ENCODE measurements at places on chromosomes 3 and 15. TPM values are rescaled to one million over a fixed set of nuclear protein-coding genes. Genes with fewer than 3 reads are reported as not detected.

GRCh38 chr3:98603580-98603979 lies 10.2 kb upstream of the CPOX start:
- no peak for DNase-seq

DNA sequence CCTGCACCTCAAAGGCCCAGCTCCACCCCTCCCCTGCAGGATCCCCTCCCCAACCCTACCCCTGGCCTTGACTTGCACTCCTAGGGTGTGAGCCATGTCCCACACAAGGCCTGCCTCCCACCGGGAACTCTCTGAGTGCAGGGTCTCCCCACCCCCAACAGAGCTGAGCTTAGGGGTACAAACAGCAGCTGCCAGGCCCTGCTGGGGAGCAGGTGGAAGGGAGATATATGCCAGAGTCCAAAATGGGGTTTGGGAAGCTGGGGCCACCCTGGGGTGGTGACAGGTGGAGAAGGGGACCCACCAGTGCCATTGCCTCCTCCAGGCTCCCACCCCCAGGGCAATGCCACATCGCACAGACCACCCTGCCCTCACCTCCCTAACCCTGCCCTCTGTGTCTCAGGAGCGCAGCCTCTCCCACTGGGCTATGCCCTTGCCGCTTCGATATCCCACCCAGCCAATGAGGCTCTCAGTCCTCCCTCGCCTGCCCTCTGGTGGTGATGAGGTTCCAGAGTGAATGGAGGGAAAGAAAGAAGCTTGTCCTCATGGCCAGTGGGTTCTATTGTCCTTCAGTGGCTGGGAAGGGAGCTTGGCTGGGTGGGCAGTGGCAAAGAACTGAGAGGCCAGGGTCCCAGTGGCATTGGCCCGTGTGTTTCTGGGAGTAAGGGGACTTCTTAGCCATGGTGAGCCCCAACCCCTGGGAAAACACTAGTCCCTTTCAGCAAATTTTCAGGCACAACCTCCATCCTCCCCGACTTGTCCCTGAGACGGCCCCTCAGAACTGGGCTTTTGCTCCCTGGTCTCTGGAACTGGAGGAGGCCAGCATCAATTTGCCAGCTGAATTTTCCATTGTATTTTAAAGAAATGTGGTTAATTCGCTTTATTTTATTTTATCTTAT lies 46.8 kb downstream of the CYP11A1 start:
- peak; percentile 68 for DNase-seq

GOLGA8G gene
- not detected for total RNA-seq

VILL gene
- total RNA-seq: 18.3 TPM

ACOX2 gene
- not detected for total RNA-seq

DNA sequence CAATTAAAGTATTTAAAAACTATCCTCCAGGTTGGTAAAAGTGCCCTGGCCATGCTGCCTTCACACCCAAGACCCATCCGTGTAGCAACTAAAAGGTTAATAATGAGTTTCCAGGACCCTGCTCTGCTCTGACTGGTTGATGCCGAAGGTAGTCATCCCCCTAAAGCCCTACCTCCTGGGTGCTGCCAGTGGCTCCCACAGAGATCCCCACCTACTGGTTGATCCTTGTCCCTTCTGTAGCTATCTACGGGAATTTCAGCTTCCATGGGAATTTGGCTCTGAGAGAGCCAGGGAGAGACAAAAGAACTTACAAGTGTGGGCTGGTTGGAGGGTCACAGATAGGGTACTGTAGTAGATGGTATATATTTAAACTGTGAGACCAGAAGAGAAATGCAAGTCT lies 110.6 kb upstream of the NANOGP8 start:
- DNase-seq: no peak

SNTN gene
- total RNA-seq: not detected

GRCh38 chr3:104214937-104215336 lies 1151.8 kb upstream of the ALCAM start:
- DNase-seq: no peak

GRCh38 chr15:48592221-48592731 lies 53.2 kb downstream of the FBN1 start:
- DNase-seq: no peak

GRCh38 chr3:100988080-100988479 lies 5.1 kb downstream of the ABI3BP start:
- no peak for DNase-seq

DISP2 gene
- total RNA-seq: 0.37 TPM

- no peak for DNase-seq
Observed at GRCh38 chr15:37106490-37107001, 6.2 kb upstream of the MEIS2 start.

DNA sequence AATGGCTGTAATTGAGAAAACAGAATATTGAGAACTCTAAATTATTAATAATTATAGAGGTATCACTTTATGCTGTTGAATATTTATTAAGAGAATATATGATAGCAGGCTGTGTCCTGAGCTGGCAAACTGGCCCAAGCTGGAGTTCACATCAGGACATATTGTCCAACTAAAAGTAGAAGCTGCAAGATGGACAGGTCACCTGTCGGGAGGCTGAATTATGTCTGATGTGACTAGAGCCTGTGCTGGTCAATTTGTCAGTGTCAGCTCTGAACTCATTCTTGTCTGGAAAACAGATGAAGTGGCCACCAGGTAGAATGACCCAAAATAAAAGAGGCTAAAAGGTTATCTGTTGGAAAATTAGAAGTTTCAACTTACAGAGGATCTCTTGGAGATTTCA lies 392.2 kb downstream of the LRTM1 start:
- DNase-seq: no peak

DNA sequence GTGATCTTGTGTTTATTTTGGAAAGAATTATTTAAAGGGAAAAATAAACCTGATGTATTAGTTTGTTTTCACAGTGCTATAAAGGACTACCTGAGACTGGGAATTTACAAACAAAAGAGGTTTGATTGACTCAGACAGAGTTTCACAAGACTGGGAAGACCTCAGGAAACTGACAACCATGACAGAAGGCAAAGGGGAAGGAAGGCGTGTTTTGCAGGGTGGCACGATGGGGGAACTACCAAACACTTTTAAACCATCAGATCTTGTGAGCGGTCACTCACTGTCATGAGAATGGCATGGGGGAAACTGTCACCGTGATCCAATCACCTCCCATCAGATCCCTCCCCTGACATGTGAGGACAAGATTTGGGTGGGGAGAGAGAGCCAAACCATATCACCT lies 87.0 kb downstream of the TP63 start:
- DNase-seq: no peak

DNA sequence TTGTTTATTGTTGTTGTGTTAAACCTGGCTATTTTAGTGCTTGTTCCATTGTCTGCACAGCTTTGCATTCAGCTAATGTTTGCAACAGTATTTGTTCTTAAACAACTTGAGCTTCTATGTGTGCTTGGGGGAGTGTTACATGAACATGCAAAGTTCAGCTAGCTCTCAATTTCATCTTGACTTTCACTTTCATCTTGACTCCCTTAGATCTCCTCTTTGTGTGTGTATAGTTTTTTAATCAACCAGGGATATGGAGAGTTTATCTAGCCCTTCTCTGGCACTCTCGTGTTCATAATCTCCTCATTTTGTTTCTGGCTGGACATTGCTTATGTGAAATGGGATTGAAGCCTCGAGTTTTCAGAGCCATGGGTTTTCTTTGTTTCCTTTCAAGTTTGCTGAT lies 212.4 kb upstream of the ZBTB20 start:
- no peak for DNase-seq

DNA sequence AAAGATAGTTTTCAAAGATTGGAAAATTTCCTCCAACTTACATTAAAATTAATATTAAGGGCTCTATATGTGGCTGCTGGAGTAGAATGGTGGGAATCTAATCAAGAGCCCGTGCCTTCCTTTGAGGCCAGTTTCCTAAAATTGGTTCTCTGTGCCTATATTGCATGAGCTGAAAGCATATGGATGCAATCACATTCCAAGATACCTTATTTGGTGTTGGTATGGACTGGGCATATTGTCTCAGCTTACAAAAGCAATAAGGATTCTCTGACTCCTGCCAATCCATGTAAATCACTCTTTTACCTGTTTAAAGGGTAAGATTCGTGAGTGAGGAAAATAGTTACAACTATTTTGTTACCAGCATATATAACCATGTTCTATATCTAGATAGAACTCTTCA lies 111.6 kb downstream of the GREM1 start:
- no peak for DNase-seq

KIF7 gene
- 2.5 TPM for total RNA-seq

DNA sequence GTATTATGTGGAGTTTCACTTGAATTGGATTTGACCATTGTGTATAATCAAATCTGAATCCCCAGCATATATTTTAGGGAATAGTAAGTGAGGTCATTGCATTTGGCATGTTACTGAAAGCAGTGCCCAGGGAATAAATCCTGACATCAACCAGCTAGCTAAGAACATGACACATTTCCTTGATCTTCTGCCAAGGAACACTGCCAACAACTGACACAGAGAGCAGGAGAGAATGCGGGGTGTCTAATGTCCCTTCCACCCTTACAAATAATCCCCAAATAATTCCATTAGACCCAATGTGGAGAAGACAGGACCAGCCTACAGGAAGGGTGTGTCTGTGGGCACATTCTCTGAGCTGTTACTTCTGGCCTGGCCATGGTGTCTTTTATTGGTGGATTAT lies 30.6 kb upstream of the UBE3A start:
- DNase-seq: no peak

DNA sequence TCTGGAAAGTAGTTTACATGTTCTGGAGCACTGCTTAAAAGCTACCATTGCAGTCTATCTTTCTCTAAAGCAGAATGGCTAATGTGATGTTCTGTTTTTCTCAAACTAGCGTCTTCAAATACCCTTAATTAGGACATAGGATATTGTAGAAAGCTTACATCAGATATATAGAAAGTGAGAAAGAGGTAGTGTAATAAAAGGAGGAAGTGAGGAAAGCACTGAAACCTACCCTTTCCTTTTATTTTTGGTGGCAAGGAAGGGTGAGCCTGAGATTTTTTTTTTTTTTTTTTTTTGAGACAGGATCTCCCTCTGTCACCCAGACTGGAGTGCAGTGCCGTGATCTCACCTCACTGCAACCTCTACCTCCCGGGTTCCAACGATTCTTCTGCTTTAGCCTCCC lies 9.4 kb downstream of the SENP2 start:
- no peak for DNase-seq

CD80 gene
- total RNA-seq: 22.5 TPM

DNA sequence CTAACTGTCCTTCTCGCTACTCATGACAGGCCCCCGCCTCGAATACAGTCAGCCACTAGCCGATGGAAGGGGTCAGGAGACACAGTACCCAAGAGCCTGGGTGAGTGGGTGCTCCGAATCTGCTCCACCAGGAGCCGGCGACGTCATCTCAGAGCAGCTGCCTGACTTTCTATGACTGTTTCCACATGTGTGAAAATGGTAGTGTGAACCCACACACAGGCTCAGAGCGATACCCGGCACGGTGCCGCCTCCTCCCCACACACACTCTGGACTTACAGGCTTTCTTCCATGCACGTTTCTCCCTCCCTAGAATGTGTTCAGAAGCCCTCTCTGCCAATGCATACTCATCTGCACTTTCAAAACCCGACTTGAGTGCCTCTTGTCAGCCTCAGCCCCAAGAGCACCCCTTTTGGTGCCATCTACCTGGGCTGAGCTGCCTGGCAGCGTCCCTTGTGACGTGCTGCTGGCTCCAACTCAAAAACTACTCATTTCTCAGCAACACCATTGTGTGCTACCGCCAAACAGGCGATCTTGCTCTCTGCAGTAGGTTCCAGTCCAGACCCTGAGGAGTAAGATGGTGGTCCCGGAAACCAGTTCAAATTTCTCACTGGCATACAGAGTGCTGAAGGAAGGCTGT lies 29.7 kb downstream of the VGLL4 start:
- DNase-seq: no peak

- peak; percentile 50 for DNase-seq
Observed at GRCh38 chr3:112333002-112333380, at the start of gene CD200. Gene CD200, plus strand, starts transcription at chr3:112333156. Its CDS starts 57 bp downstream, at chr3:112333213.

GRCh38 chr3:196650740-196651311 lies 11.3 kb downstream of the NRROS start:
- DNase-seq: no peak

GOLGA8J gene
- total RNA-seq: 1.1 TPM

- DNase-seq: no peak
Observed at GRCh38 chr3:23376516-23377248, 173.6 kb downstream of the UBE2E2 start.

MORC1 gene
- not detected for total RNA-seq

DNA sequence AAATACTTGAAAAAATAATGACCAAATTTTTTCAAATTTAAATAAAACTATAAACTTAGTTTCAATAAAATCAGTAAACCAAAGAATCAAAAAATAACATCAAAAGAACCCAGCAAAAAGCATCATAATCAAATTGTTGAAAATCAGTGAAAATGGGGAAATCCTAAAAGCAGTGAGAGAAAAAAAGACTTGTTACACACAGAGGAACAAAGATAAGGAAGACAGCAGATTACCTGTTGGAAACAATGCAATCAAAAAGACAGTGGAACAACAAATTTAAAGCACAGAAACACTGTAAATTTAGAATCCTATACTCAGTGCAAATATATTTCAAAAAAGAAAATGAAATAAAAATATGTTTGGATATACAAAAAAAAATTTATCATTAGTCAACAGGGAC lies 156.2 kb upstream of the LMCD1 start:
- no peak for DNase-seq

IL17RC gene
- total RNA-seq: 0.41 TPM

SOX14 gene
- total RNA-seq: not detected

GRCh38 chr3:7205962-7206361 lies 345.0 kb downstream of the GRM7 start:
- no peak for DNase-seq

DNA sequence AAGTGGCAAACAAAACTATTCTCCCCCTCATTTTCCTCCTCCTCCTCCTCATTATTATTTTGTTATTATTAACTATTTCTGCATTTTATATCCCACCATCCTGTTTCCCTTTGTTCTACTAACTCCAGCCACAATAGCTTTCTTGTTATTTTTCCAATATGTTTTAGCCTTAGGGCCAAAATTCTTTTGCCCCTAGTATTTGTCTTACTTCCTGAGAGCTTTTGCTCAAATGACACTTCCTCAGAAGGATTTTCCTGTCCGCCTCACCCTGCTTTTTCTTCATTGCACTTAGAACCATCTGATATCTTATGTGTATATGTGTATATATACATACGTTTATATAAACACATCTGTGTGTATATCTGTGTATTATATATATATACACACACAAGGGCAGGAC lies 32.7 kb upstream of the NUDT16 start:
- DNase-seq: no peak

- DNase-seq: no peak
Observed at GRCh38 chr3:108271626-108272025, 24.7 kb upstream of the HHLA2 start.

All from activated CD8-positive, alpha-beta memory T cell treated with anti-CD3 and anti-CD28 coated beads, Interleukin-2, amount 10 ng/mL, durations not matched to agents 7 days and 5 days (primary cell).